ENCODE measurements at places on chromosomes 7 and 10.

- H3K36me3 ChIP-seq = no peaks in the 10 kb centered on the region
- no peak overlapping the region for H3K4me3 ChIP-seq
- no peaks in the 10 kb centered on the region for H3K4me1 ChIP-seq
These were observed 87.8 kb downstream of the BTRC start for GRCh38 chr10:101441541-101442455.

GRCh38 chr7:96237040-96237439 lies 84.9 kb downstream of the SLC25A13 start:
- no peak overlapping the region for H3K4me3 ChIP-seq
- no peaks in the 10 kb centered on the region for H3K27me3 ChIP-seq
- peaks cover 5% of the 10 kb centered on the region for H3K4me1 ChIP-seq
- H3K27ac ChIP-seq = peak overlapping the region; percentile 67
- DNase-seq = no peak

GRCh38 chr10:98403812-98404504 lies 11.0 kb downstream of the PYROXD2 start:
- no peak for DNase-seq
- no peaks in the 10 kb centered on the region for H3K36me3 ChIP-seq
- no peaks in the 10 kb centered on the region for H3K4me1 ChIP-seq
- no peak overlapping the region for H3K27ac ChIP-seq
- H3K27me3 ChIP-seq = no peaks in the 10 kb centered on the region

- no peaks in the 10 kb centered on the region for H3K36me3 ChIP-seq
- DNase-seq = no peak
- no peak overlapping the region for H3K27ac ChIP-seq
- H3K4me1 ChIP-seq = no peaks in the 10 kb centered on the region
- no peaks in the 10 kb centered on the region for H3K27me3 ChIP-seq
- no peak overlapping the region for H3K4me3 ChIP-seq
These were observed 22.7 kb downstream of the OTUD1 start for GRCh38 chr10:23461557-23461956.

DNA sequence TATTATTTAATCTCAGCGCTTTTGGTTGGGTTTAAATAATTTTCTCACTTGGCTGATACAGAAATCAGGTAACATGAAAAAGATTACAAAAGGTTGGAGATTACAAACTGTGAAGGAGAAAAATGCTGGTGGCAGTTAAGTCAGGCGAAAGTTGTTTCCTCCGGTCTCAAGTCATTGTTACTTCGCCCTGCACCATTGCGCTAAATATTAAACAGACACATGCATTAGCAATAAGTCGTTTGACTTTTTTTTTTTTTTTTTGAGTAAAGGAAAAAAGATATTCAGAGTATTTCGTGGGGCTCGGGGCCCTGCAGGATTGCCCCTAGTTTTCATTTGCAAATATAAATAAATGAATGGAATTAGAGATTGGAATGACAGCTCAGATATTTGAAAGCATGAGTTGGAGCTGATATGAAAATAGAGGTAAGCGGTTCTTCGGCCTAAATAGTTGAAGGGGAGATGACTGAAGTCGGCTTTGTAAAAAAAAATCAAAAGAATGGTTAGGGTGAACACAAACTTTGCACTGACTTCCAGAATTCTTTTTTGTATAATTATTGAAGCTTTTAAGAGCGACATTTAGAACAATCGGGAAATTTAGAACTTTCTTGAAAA lies 914 bp downstream of the SDHAF3 start:
- DNase-seq = no peak
- H3K27ac ChIP-seq = no peak overlapping the region
- peak overlapping the region; percentile 72 for H3K4me3 ChIP-seq

DNA sequence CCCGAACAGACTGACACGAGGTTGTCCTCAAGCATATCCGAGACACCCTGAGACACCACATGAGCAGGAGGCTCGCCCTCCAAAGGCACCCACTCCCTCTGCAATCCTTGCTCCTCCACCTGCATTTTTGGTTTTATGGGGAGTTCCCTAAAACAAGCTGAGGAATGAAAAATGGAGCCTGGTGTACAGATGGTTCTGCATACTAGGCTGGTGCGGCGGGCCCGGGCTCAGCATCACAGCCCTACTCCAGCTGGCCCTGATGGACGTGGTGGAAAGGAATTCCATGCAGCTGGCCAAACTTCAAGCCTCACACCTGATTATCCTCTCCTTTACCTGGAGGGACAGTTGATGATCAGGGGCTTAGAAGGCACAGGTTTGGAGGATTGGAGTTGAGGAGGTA lies 30.3 kb upstream of the JAKMIP3 start:
- H3K27me3 ChIP-seq = peaks cover 6% of the 10 kb centered on the region
- H3K4me1 ChIP-seq = no peaks in the 10 kb centered on the region
- DNase-seq = no peak
- H3K4me3 ChIP-seq = no peak overlapping the region
- no peak overlapping the region for H3K27ac ChIP-seq
- no peaks in the 10 kb centered on the region for H3K36me3 ChIP-seq

- H3K27me3 ChIP-seq = no peaks in the 10 kb centered on the region
- no peak overlapping the region for H3K4me3 ChIP-seq
- DNase-seq = no peak
- H3K36me3 ChIP-seq = no peaks in the 10 kb centered on the region
These were observed 256.1 kb downstream of the INHBA start for GRCh38 chr7:41446606-41447449.

DNA sequence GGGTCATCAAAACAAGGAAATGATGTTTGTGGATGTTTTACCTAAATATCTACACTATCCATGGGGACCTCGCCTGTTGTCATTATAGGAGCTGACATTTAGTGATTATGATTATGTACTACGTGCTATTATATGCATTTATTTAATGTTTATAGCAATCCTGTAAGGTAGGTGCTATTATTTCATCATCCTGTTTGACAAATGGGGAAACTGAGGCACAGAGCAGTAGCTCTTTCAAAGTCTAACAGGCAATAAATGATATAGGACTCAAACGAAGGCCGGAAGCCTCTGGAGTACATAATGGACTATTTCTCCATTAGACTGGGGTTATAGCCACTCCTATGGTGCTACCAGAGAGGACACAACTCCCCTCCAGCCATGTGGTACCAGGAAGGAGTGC lies 60.6 kb upstream of the KDM7A start:
- no peak overlapping the region for H3K27ac ChIP-seq
- H3K36me3 ChIP-seq = no peaks in the 10 kb centered on the region
- H3K27me3 ChIP-seq = no peaks in the 10 kb centered on the region
- no peak overlapping the region for H3K4me3 ChIP-seq
- H3K4me1 ChIP-seq = no peaks in the 10 kb centered on the region

GRCh38 chr7:2474813-2475677 lies 1.2 kb downstream of the GRIFIN start:
- H3K36me3 ChIP-seq = no peaks in the 10 kb centered on the region
- no peaks in the 10 kb centered on the region for H3K27me3 ChIP-seq
- H3K27ac ChIP-seq = no peak overlapping the region
- H3K4me3 ChIP-seq = no peak overlapping the region

DNA sequence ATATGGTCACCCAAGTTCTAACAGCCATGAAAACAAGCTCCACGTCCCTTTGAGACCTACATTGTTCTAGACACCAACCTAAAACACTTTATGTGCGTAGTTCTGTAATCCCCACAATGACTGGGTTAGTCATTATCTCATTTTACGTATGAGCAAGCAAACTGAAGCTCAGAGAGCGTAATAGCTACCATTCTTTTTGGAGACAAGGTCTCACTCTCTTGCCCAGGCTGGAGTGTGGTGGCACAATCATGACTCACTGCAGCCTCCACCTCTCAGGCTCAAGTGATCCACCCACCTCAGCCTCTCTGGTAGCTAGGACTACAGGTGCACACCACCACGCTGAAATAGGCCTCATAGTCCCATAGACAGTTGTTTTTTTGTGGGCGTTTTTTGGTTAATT lies 10.5 kb downstream of the DAGLB start:
- H3K27me3 ChIP-seq = no peaks in the 10 kb centered on the region
- H3K36me3 ChIP-seq = no peaks in the 10 kb centered on the region
- H3K27ac ChIP-seq = no peak overlapping the region
- no peak overlapping the region for H3K4me3 ChIP-seq
- no peaks in the 10 kb centered on the region for H3K4me1 ChIP-seq

- H3K36me3 ChIP-seq = no peaks in the 10 kb centered on the region
- no peak for DNase-seq
- H3K4me3 ChIP-seq = no peak overlapping the region
- no peaks in the 10 kb centered on the region for H3K27me3 ChIP-seq
These were observed 17.6 kb downstream of the ZDHHC16 start for GRCh38 chr10:97463363-97464132.

DNA sequence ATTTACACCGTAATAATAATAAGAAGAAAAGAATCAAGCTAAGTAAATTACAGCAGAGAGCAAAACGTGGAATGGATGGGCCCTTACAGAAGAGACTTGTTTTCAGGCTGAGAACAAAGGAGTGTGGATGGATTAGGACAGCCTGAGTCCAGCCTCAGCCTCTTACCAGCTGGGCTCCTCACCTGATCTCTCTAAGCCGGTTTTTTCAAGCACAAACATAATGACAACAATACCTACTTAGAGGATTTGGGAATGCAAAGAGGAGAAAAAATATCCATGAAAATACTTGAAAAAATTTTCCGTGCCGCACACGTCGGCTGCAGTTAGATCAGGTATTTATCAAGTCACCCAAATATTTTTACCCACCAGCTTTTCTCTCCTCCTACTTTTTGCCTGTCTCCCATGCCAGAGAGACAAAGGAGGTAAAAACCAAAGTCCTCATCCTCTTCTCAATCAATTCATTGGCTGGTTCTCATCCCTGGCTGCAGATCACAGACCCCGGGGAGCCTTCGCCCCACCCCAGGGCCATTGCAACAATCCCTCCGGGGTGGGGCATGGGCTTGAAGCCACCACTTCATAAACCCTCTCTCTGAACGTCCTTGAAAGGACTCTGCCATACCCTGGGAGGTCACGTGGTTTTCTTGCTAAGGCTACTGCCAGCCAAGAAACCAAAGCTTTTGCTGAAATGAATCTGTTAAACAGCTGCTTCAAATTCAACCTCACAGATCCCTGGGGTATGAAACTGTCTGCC lies 29.7 kb upstream of the GTF2I start:
- H3K4me1 ChIP-seq = no peaks in the 10 kb centered on the region
- no peaks in the 10 kb centered on the region for H3K27me3 ChIP-seq
- no peaks in the 10 kb centered on the region for H3K36me3 ChIP-seq
- no peak overlapping the region for H3K27ac ChIP-seq

GRCh38 chr10:121134711-121135110 lies 283.5 kb downstream of the WDR11 start:
- no peak overlapping the region for H3K27ac ChIP-seq
- H3K27me3 ChIP-seq = no peaks in the 10 kb centered on the region
- no peak overlapping the region for H3K4me3 ChIP-seq
- H3K36me3 ChIP-seq = no peaks in the 10 kb centered on the region
- no peaks in the 10 kb centered on the region for H3K4me1 ChIP-seq
- DNase-seq = no peak

- H3K4me3 ChIP-seq = no peak overlapping the region
- H3K27me3 ChIP-seq = no peaks in the 10 kb centered on the region
- H3K27ac ChIP-seq = no peak overlapping the region
- H3K4me1 ChIP-seq = no peaks in the 10 kb centered on the region
- no peaks in the 10 kb centered on the region for H3K36me3 ChIP-seq
- DNase-seq = no peak
These were observed 1.1 kb upstream of the SFXN4 start for GRCh38 chr10:119166564-119166963.

DNA sequence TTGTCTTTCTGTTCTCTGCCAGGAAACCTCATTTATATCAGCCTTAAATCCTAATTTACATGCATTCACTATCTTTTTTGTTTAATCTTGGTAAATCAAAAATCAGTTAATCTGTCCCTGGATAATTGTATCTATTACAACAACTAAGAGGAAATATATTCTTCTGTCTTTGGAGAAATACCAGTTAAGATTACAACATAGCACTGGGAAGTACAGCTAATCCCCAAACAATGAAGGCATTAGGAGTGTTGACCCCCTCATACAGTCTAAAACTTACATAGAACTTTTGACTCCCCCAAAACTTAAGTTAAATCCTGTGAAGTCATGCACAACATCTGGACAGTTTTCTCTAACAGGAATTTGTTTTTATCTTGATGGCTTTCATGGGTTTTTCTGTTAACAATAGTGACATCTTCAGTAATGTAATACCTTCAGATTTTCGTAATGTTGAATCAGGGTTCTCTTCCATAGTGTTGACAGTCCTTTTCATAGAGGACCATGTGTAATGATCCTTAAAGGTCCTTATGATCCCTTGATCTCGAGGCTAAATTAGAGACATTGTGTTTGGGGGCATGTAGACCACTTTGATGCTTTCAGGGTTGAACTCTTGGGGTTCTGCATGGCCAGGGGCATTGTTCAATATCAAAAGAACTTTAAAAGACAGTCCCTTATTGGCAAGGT lies 24.1 kb upstream of the ABCC2 start:
- H3K4me3 ChIP-seq = no peak overlapping the region
- no peaks in the 10 kb centered on the region for H3K4me1 ChIP-seq
- H3K36me3 ChIP-seq = no peaks in the 10 kb centered on the region
- DNase-seq = no peak

- no peak overlapping the region for H3K27ac ChIP-seq
- H3K27me3 ChIP-seq = no peaks in the 10 kb centered on the region
- no peak for DNase-seq
- no peaks in the 10 kb centered on the region for H3K4me1 ChIP-seq
- no peak overlapping the region for H3K4me3 ChIP-seq
These were observed 9.3 kb downstream of the ARHGAP22 start for GRCh38 chr10:48595539-48595932.

- H3K36me3 ChIP-seq = no peaks in the 10 kb centered on the region
- H3K4me1 ChIP-seq = no peaks in the 10 kb centered on the region
- no peak overlapping the region for H3K4me3 ChIP-seq
- no peaks in the 10 kb centered on the region for H3K27me3 ChIP-seq
- DNase-seq = no peak
These were observed 3.3 kb upstream of the GLCCI1 start for GRCh38 chr7:7965301-7965700.

GRCh38 chr7:30286749-30287148 lies 2.4 kb downstream of the ZNRF2 start:
- DNase-seq = no peak
- no peaks in the 10 kb centered on the region for H3K27me3 ChIP-seq
- peak overlapping the region; percentile 98 for H3K27ac ChIP-seq
- peak overlapping the region; percentile 91 for H3K4me3 ChIP-seq
- H3K36me3 ChIP-seq = no peaks in the 10 kb centered on the region

DNA sequence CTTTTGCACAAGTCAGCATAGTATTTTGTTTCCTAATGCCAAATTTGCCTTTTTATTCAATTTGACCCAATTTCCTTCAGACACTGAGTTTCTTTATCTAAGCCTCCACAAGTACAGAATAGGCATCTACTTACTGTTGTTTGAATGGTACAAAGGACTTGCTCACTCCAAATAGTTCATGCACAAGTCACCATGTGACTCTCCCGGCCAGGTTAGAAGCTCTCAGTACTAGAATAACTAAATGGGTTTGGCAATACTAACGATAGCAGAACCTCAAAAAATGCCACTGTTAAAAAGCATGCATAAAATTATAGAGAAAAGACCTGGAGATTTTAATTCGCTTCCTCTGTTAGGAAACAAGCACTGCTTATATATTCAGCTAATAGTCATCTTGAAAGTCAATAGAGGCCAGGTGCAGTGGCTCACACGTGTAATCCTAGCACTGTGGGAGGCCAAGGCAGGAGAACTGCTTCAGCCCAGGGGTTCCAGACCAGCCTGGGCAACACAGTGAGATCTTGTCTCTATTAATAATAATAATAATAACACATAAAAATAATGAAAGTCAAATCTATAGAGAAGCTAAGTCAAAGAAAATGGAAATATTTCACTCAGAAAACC lies 335.8 kb upstream of the MBL2 start:
- H3K4me1 ChIP-seq = no peaks in the 10 kb centered on the region
- no peak overlapping the region for H3K27ac ChIP-seq
- H3K27me3 ChIP-seq = no peaks in the 10 kb centered on the region
- no peak for DNase-seq
- H3K4me3 ChIP-seq = no peak overlapping the region
